ENCODE measurements at places on chromosomes 12 and 14.

GRCh38 chr12:11540156-11540555, 109.3 kb upstream of the ETV6 start:
- DNase-seq: no peak

- no peak for DNase-seq
These were observed 5.1 kb downstream of the PLEKHG7 start for GRCh38 chr12:92707926-92708325.

DNA sequence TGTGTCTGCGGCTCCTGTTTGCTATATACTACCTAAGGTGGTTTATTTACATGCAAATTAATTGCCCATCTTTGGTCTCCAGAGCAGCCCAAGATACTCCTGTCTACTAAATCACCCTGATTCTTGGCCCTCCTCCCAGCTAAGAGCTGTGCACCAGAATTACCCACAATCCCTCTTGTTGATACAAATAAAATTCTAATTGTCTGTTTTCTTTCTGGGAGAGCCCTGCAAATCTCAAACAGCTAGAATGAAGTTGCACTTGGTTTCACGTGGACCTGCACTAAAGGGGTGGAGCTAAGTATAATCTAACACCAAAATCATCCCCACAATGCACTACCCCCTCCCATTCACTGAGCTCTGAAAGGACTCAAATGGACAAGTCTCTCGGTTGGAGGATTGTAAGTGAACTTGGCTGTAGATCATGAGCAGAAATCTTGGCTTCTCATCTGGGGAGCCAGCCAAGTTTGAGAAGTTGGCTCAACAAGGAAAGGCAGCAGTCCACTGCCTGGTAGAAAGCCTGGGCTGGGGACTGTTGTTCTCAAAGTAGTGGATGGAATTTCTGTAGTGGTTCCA, 6.6 kb downstream of the MAX start:
- no peak for DNase-seq

DNA sequence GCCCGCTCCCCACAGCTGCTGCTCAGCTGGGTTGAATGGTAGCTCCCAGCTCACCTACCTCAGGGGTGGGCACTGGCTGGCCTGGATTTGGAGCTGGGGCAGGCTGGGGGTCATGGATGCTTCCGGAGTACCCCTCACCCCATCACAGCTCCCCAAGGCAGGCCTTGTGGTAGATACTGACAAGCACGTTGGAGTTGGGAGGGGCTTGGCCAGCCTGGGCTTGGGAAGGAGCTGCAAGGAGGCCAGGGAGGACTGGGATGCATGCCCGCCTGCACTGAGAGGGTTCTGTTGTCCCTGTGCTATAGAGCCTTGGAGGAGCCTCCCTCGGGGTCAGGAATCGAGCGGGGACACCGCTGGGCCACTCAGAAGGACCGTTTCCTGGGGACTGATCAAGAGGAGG, 14.2 kb downstream of the TMEM63C start:
- DNase-seq: no peak

DNA sequence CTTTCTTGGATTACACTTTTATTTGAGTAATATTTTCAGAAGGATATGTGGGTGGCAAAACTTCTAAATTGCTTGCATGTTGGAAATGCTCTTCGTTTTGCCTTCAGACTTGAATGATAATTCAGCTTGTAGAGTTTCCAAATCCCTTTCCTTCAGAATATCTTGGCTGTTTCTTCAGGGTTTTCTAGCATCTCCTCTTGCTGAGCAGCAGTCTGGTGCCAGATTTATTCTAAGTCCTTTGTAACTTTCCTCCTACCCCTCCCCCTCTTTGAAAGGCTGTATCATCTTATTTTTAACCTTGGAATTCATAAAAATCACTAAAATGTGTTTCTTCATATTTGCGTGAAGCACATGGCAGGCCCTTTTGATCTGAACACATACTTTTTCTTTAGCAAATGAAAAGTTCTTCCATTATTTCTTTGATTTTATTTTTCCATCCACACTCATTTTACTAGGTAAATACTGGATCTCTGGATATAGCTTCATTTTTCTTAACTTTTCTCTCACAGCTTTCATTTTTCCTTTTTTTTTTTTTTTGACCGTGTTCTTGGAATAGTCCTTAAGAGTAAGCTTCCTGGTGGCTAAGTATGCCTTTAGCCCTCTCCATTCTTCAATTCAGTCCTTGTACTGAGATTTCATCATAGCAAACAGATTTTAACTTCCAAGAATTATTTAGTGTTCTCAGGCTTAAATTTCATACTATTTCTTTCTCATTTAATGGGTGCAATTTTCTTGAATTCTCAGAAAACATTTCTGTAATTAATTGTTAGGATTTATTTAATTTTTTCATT, 102.0 kb downstream of the SLC38A4 start:
- no peak for DNase-seq

DNA sequence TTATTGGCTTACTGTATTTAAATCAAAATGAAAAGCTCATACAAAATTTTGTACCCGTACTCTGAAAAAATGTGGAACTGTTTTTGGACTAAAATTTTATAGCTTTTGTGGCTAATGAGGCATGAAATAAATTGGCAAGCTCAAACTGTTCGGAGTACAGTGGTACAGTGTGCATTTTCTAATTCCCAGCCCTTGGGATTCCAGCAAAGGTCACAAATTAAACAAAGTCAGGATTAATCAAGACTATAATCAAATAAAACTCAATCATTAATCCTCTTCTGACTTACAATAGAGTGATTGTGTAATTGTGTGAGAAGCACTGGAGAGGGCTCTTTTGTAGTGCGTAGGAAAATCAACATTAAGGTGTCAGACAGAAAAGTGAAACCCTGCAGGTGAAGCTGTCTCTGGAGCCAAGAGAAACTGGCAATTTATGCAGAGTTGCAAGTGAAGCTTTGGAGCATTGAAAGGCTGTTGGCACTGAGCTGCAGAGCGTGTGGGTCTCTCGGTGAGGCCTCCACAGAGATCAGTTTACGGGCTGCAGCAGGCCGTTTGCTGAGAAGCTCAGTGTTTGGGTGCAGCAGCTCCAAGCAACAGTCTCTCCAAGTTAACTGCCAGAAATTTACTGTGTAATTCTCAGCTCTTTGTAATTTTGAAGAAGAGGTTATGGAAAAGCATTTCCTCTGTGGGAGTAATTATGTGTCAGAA, 275.9 kb downstream of the FBXL14 start:
- no peak for DNase-seq

GRCh38 chr12:67509666-67510386, 138.7 kb upstream of the DYRK2 start:
- no peak for DNase-seq

- no peak for DNase-seq
These were observed 160.9 kb upstream of the EEA1 start for GRCh38 chr12:93089805-93090569.

GRCh38 chr14:93619176-93619793, 169.0 kb downstream of the PRIMA1 start:
- DNase-seq: no peak

- DNase-seq: no peak
These were observed 521 bp upstream of the PIP4K2C start for GRCh38 chr12:57590479-57590863.

DNA sequence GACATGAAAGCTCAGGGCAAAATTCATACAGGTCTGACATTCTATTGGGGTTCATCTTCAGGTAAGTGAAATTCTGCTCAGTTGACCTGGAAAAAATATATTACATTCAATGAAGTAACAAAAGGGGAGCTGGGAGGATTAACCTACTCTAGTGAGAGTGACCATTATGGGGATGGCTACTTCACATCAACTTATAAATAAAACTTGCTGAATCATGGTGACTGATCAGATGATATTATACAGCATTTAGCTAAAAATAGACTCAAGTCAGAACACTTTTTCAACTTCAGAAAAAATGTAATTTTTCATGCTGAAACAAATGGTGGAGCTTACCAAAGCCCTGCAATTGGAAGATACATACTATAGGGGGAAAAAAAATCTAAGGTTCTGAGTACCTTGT, 800.2 kb downstream of the FSCB start:
- no peak for DNase-seq

DNA sequence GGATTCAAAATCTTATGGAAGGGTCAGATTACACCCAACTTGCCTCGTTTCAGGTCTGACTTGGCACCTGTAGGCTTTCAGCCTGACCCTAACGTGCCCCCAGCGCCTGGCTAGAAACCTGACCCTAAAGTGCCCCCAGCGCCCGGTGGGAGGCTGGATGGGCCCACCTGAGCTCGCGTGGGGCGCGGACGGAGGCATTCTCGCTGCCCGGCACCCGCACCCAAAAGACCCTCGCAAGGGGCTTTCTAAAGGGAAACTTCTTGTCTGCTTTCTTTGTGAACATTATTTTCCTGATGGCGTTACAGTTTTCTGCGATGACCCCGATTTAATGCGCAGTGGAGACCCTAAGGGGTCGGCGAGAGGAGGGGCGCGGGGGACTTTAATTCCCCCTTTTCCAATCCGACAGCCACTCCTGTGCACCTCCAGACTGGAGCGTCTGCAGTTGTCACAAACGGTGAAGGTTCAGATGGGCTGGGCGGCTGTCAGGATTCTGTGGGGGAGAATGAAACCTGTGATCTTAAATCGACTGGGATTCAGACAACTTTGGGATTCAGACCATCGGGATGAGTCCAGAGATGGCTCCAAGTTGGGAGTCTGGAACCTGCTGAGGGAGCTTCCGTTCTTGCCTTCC, 751 bp upstream of the HRK start:
- no peak for DNase-seq

DNA sequence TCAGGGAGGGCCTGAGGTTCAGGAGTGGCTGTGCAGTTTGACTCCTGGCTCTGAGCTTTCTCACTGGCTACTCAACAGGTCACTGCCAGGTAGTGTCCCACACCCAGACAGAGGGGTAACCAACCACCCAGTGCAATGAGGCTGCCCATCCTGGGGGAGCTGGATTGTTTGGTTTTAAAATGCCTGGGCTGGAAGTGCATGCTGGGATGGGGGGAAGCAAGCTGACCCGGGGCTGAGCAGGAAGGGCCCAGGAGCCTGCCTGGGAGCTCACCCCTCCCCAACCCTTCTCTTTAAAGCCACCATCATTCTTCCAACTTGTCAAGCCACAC, 12.6 kb upstream of the ABHD12B start:
- no peak for DNase-seq

DNA sequence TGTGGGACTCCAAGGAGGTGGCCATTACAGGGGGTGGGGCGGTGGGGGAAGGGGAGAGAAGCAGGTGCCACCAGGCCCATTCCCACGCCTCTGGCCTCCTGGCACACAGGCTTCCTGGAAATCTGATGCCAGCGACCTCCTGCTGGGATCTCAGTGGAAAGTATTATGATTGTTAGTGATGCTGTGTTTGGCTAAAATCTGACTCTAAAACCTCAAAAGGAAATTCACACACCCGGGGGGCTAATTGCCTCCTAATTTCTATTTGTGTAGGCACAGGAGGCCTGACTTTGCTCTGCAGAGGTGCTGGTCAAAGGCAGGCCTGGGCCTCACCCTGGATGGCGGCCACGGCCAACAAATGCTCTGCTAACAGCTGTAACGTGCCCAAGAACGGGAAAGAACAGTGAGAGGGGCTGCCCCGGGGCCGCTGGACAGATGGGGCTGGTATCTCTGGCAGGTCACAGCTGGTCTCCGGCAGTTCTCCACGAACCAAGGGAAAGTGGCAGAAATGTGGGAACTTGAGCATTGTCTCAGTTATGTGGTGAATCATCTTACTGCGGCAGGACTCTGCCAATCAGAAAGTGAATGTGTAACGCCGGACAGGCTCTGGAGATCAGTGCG, 14.3 kb downstream of the FAM181A start:
- no peak for DNase-seq

Data from stimulated activated CD8-positive, alpha-beta memory T cell treated with anti-CD3 and anti-CD28 coated beads, Interleukin-15, amount 100 ng/mL, for 4 hours (primary cell).